ENCODE measurements at places on chromosomes 1 and 21.
A peak's percentile ranks its signal among the peaks of the same experiment; 100 is the strongest.

DNA sequence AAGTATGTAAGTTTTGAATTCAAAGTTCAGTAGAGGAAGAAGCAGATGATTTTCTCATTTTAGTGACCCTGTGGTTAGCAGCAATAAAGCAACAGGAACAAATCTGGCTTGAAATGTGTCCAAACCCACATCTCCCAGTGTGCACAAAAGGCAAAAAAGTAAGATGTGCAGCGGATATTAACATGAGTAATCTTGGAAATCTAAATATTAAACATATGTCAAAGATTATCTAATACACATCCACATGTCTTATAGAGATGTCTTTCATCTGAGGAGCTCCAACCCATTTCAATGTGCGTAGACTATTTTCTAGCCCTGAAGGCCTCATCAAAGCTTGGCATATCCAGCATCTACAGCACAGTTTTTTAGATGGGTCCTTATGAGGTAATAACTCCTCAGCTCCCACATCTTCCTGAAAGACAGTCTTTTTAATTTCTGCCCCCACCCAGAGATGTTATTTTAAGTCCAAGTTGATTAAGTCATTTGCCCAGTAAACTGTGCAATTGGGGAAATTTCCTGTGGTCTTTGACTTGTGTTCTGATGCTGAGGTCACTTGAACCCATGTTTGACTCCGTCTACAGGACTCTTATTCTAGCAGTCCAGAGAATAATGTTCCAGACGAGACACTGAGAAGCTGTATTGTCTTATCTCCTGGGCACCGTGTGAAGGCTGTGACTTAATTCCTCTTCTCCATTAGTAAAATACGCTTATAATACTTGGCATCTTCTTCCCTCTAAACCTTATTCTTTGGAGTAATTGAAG lies 73.7 kb downstream of the LMO4 start:
- DNase-seq, result peak; percentile 82

DNA sequence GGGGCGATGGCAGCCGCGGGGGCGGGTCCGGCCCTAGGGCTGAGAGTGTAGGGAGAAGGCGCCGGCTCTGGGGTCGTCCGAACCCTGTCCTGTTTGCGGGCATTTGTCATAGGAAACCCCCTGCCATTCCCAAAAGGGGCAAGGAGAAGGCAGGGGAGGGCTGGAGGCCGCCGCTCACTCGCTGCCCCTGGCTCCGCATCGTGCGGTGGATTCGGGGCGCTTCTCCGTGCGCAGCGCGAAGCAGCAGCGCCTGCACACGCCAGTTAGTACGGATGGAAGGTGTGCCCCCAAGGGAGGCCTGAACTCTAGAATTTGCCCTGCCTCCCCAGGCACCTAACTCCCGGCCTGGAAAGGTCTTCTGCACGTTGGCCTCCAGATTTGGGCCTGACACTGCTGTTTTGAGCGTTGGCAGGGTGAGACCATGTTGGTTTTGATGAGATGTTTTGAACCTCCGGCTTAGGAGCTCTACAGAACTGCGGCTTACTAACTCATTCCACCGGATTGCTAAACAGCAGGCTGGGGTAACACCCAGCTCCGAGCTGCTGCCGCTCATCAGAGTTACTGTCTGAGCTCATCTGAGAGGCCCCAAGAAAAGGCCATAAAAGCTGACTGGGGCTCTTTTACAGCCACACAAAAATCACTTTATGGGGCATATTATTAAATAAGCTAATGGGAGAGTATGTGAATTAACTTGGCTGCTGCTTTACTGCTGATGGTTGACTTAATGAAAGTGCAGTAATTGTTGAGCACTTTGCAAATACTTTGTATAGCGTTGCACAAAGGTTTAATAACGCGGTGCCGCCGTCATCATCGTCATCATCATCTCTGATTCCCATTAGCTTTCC lies 987 bp downstream of the GPR137B start:
- DNase-seq, result peak; percentile 17

GRCh38 chr1:228463559-228464455 lies 23.4 kb upstream of the RNF187 start:
- no peak for DNase-seq

DNA sequence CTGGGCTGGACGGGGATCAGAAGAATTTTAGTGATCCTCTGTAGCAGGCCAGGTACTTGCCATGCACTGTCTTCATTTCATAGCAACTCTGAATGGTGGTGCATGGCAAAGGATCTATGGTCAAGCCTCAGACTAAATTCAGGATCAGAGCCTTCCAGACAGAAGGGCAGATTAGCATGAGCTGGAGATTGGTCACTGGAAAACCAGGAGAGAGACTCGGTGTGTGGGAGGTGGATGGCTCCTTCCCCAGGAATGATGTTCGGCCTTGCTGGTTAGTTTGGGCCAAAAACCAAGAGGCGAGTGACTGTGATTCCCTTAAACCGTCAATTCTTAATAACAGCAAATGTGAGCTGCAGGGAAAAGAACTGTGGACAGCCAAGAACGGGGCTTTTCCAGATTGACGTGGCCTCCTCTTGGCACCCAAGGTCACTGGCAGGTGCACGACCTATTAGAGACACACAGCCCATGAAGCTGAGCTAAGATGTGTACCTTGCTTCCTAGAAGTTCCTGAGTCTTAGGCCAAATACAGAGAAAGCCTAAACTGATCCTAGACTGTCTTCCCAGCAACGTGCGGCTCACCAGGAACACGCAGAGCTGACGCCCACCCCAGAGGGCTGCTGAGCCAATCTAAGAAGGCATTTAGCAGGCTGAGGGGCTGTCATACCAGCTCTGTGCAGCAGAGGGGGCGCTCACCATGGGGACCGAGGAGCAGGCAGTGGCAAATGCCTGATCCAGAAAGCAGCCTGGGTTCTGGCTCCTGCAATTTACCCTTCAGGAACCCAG lies 18.5 kb downstream of the ALDH4A1 start:
- peak; percentile 62 for DNase-seq

DNA sequence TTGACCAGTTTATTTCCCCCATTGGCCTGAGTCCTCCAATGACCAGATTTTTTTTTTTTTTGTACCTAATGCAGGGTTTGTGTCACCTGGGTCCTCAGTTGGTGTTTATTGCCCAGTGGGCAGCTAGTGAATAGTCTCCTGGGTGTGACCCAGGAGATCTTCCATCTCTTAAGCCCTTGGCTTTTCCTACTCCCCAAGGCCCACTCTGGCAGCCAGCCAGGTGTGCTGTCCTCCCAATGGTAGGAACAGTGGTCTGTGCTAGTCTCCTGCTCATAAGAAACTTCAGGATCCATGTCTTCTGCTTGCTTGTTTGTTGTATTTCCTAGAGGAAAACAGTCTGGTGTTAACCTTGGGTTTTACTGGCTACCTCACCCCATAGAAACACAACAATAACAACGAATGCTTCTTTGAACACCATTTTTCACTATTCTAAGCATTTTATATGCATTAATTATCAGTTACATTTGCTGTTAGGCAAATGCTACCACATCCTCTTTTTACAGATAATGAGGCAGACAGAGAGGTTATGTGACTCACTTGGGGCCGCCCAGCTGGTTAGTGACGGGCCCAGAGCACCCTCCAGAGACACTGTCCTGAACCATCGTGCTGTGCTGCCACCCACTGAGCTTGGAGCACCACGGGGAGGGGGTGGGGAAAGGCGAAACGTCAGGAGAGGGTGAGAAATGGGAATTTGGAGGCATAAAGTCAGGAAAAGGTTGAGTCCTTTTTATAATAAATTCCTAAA lies 107.5 kb downstream of the HIVEP3 start:
- DNase-seq, result no peak

GRCh38 chr21:31265366-31266013 lies 78.6 kb downstream of the TIAM1 start:
- DNase-seq, result peak; percentile 36

GRCh38 chr1:10681296-10682107 lies 114.9 kb downstream of the CASZ1 start:
- no peak for DNase-seq

DNA sequence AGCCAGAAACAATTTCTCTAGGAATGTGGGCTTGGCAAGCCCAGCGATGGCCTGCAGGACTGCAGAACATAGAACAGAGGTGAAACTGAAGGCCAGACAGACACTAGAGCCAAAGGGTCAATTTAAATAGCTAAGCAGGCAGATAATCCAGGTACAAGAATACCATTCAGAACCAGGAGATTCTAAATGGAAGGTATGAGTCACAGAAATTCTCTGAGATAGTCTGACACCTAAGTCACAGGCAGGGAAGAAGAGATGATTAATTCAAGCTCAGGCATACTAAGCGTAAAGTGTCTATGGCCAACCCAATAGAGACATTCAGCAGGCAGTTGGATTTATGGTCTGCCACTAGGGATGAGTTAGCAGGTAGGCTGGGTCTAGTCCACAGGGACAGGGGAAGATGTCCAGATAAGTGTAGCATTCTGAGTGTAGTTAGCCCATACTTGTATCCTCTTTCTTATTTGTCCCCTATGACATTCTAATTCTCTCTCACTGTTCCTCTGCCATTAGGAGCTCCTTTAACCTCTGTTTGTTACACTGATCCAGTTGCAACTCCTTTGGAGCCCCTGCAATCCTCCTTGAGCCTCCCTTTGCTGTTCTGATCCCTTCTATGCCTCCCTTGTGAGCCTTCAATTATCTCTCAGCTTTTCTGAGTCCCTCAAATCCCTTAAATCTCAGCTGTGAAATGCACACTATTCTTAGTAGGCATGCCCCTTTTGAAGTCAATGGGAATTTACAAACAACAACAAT lies 383.8 kb downstream of the LMO4 start:
- DNase-seq, result no peak

DNA sequence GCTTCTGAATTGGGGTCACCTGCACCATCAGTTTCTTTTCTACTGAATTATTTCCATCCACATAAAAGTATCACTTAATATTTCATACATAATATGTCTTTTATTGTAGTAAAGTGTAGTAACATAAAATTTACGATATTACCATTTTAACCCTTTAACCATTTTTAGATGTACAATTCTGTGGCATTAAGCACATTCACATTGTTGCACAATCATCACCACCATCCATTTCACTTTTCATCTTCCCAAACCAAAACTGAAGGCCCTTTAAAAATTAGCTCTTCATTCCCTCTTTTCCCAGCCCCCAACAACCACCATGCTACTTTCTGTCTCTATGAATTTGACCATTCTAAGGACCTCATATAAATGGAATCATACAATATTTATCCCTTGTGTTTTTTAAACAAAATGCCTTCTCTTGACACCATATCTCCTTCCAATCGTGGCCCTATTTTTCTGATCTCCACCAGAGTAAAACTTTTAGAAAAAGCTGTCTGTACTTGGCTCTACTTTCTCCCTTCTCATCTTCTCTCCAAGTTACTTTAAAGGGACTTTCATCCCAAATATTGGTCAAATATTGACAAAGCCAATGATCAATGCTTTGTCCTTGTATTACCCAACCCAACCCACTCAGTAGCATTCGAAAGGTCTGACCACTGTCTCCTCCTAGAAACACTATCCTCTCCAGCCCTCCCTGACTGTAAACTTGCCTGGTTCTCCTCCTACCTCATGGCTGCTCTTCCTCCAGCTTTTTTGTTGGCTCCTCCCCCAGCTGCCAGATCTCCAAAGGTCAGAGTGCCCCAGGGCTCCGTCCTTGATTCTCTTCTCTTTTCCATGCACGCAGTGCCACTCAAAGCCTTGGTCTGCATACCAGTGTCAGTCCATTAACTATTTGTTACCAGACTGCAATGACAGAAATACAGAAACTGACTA lies 44.7 kb downstream of the SLC30A10 start:
- no peak for DNase-seq

- DNase-seq, result no peak
Measured at GRCh38 chr1:58769809-58770320, 14.0 kb downstream of the JUN start.

DNA sequence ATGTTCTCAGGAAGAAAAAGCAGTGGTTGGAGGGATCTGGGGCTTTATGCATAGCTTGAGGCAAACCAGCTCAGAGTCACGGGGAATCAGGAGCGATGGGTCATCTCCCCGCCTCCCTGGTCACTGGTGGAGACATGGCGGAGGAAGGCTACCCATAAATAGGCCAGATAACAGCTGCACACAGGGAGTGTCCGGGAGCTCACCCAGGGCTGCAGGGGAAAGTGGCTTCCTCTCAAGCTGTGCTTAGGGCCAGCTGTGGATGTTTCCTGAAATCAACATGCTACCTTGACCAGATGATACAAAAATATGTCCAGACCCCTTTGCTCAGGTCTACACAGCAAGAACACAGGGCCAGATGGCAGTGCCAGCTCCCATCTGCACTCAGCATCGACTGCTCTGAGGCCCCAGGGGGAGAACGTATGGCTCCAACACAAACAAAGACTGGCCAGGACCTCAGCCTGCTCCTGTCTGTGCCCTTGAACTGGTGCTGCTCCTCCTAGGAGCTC lies 27.1 kb upstream of the RERE start:
- no peak for DNase-seq

- DNase-seq, result no peak
Measured at GRCh38 chr21:27589781-27590180, 622.9 kb upstream of the ADAMTS5 start.

- DNase-seq, result no peak
Measured at GRCh38 chr1:162218975-162219374, 149.5 kb downstream of the NOS1AP start.

- DNase-seq, result no peak
Measured at GRCh38 chr21:42294273-42294880, 20.8 kb downstream of the TFF3 start.

DNA sequence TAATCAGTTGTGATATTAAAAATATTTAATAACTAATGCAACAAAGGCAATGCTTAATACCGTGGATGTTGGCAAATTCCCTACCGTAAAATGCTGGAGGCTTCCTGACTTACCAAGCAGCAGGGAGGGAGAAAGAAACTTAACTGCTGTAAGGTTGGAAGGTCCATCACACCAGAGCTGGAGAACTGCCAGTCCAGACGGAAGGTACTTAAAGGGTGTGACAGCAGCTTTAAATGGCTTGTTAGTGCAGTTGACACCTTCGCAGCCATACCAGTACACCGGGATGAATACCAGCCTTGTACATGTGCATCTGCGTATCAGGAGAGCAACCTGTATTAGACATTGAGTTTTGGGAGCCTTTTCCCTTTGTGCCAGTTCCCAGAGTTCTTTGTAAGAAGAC lies 269.5 kb upstream of the NCAM2 start:
- no peak for DNase-seq

GRCh38 chr1:26972390-26972789 lies 12.1 kb upstream of the KDF1 start:
- DNase-seq, result no peak

- no peak for DNase-seq
Measured at GRCh38 chr1:67575861-67576260, 109.1 kb upstream of the GADD45A start.

All from hindlimb muscle (tissue), 1 donor.